ENCODE measurements at places on chromosomes 16 and 17. TPM values are rescaled to one million over a fixed set of nuclear protein-coding genes. Genes with fewer than 3 reads are reported as not detected.

DNA sequence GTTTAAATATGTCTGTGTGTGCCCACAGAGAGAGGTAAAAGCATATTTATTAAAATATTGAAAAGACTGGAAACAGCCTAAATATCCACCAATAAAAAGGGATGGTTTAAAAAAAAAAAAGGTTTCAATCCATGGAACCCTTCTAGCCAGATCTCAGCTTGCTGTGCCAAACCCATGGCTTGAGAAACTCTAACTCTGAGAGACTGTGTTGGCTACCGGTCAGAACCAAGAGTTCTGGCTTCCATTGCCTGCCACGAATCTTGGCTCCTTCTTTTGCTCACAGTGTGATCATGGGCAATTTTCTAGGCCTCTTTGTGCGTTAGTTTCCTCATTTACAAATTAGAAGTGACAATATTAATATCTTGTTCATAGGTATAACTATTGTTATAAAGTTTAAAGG is 201.3 kb upstream of the IRX3 start:
- DNase-seq = no peak
- H3K27me3 ChIP-seq = peaks cover 20% of the 10 kb centered on the region
- peaks cover 22% of the 10 kb centered on the region for H3K4me1 ChIP-seq
- H3K4me3 ChIP-seq = no peak overlapping the region
- no peaks in the 10 kb centered on the region for H3K36me3 ChIP-seq

DNA sequence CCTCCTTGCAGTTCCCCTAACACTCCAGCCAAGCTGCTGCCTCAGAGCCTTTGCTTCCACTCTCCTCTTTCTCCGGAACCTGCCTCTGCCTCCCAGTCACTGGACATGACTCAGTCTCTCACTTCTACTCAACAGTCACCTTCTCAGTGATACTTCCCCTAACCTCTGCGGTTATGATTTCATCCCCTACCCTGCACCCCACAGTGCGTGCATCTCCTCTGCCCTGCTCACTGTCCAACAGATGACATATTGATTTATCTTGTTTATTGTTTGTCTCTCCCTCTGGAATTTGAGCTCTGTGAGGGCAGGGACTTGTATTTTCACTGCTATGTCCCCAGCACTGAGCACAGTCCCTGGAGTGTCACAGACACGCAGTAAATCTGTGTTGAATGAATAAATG is 100.7 kb downstream of the CYLD start:
- no peak overlapping the region for H3K27ac ChIP-seq
- peaks cover 62% of the 10 kb centered on the region for H3K27me3 ChIP-seq
- H3K36me3 ChIP-seq = no peaks in the 10 kb centered on the region
- DNase-seq = no peak
- no peaks in the 10 kb centered on the region for H3K4me1 ChIP-seq

GRCh38 chr17:76566988-76567431 is 18.6 kb downstream of the ST6GALNAC2 start:
- no peak for DNase-seq
- no peak overlapping the region for H3K27ac ChIP-seq
- H3K36me3 ChIP-seq = peaks cover 18% of the 10 kb centered on the region
- H3K4me1 ChIP-seq = peaks cover 10% of the 10 kb centered on the region

DNA sequence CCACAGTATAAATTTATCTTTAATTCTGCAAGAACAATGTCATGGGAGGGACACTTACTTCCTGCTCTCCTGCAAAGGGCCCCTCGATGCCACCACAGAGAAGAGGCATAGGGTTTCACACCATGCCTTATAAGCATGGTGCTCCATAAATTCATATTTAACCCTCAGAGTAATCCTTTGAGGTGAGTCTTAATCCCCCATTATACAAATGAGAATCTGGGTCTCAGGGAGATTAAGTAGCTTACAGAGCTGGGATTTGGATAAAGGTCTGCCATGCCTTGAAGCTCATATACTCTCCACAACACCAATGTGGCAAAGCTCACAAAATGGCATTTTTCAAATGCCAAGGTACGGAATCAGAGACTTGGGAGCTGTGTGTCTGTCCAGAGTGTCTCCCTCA is 268.5 kb upstream of the CCL2 start:
- no peaks in the 10 kb centered on the region for H3K36me3 ChIP-seq
- H3K4me1 ChIP-seq = no peaks in the 10 kb centered on the region
- DNase-seq = no peak
- H3K4me3 ChIP-seq = no peak overlapping the region

GRCh38 chr17:49494399-49494985 is 601 bp upstream of the NGFR start:
- peak overlapping the region; percentile 55 for H3K4me3 ChIP-seq
- peaks cover 77% of the 10 kb centered on the region for H3K27me3 ChIP-seq

GRCh38 chr17:27244011-27244410 is 49.9 kb upstream of the WSB1 start:
- H3K27ac ChIP-seq = peak overlapping the region; percentile 21
- DNase-seq = no peak
- no peak overlapping the region for H3K4me3 ChIP-seq
- H3K36me3 ChIP-seq = no peaks in the 10 kb centered on the region

DNA sequence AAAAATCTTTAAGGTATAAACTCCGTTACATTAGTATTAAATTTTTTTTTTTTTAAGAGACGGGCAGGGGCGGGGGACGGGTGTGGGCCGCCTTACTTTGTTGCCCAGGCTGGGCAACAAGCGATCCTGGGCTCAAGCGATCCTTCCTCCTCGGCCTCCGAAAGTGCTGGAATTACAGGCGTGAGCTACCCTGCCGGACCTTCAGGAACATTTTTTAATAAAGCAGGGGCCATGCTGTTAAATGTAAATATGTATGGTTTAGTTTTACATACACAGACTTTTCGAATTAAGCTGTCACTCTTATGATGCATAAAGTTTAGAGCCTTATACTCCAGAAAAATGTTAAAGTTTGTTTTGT is 2.4 kb downstream of the PPM1D start:
- no peaks in the 10 kb centered on the region for H3K27me3 ChIP-seq
- peaks cover 40% of the 10 kb centered on the region for H3K4me1 ChIP-seq
- H3K4me3 ChIP-seq = peak overlapping the region; percentile 97
- H3K36me3 ChIP-seq = no peaks in the 10 kb centered on the region

DNA sequence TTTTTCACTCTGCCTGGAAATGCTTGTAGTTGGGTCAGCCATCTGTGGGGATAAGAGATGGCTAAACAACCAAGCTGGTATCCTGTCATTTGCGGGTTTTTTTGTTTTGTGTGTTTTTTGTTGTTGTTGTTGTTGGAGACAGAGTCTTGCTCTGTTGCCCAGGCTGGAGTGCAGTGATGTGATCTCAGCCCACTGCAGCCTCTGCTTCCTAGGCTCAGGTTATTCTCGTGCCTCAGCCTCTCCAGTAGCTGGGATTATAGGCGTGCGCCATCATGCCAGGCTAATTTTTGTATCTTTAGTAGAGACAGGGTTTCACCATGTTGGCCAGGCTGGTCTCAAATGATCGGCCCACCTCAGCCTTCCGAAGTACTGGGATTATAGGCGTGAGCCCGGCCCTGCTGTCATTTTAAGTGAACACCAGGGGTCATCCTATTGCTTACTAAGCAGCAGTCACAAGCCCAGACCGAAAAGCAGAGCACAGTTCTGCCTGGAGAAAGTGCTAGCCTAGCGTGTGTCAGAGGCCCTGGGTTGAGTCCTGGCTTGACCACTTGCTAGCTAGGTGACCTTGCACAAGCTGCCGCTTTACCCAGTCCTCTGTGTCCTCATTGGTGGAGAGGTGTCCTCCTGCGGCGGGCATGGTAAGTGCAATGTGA is 4.6 kb downstream of the SMCR8 start:
- no peak overlapping the region for H3K27ac ChIP-seq
- peaks cover 19% of the 10 kb centered on the region for H3K36me3 ChIP-seq
- DNase-seq = no peak
- peaks cover 48% of the 10 kb centered on the region for H3K4me1 ChIP-seq
- no peaks in the 10 kb centered on the region for H3K27me3 ChIP-seq
- H3K4me3 ChIP-seq = peak overlapping the region; percentile 39

DNA sequence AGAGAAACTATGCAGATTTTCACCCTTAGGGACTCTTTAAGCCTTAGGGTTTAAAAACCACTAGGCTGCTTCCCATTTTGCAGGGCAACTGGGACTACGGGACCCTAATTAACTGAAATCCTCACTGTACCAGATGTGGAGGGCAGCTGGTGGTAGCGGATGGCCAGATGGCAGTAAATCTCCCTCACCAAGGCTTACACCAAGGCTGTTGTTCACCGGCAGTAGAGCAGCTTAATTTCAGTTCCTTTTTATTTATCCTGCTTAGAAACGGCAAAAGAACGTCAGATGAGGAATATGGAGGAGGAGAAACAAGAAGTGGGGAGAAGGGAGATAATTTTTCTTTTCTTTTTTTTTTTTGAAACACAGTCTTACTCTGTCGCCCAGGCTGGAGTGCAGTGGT is 6.5 kb downstream of the ABHD15 start:
- peaks cover 2% of the 10 kb centered on the region for H3K36me3 ChIP-seq
- H3K27me3 ChIP-seq = peaks cover 35% of the 10 kb centered on the region
- H3K4me3 ChIP-seq = no peak overlapping the region
- peaks cover 5% of the 10 kb centered on the region for H3K4me1 ChIP-seq
- no peak overlapping the region for H3K27ac ChIP-seq

GRCh38 chr16:88782454-88783390 is 2.3 kb downstream of the PIEZO1 start:
- peak overlapping the region; percentile 47 for H3K4me3 ChIP-seq
- H3K4me1 ChIP-seq = peaks cover 39% of the 10 kb centered on the region
- H3K36me3 ChIP-seq = no peaks in the 10 kb centered on the region
- H3K27me3 ChIP-seq = no peaks in the 10 kb centered on the region
- DNase-seq = no peak

DNA sequence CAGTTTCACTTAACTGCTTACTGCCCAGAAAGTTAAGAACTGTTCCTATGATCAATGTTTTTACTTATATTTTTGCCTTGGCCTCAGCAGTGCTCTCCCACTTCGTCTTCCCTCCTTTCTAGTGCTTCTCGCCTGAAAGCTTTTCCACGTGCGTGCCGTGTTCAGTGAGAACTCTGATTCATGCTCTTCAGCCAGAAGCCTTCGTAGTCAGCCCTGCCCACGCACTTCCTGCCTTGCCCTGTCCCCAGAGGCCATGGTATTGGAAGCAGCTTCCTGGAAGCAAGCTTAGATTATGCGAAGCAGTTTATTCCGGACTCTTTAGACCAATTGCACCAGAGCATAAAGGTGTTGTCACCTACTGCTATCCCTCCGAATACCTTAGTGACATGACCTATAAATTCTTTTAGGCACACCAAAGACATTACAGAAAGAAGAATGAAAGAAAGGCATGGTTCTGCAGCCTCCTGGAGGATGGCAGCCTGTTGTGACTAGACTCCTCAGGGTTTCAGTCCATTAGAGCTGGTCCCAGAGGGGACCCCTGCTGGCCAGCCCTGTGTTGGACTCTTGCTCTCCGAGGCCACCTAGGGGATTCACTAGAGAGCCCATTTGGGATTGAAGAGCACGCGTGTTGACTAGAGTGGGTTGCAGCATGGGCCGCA is 105.2 kb downstream of the RPTOR start:
- peaks cover 5% of the 10 kb centered on the region for H3K36me3 ChIP-seq
- DNase-seq = peak; percentile 51

DNA sequence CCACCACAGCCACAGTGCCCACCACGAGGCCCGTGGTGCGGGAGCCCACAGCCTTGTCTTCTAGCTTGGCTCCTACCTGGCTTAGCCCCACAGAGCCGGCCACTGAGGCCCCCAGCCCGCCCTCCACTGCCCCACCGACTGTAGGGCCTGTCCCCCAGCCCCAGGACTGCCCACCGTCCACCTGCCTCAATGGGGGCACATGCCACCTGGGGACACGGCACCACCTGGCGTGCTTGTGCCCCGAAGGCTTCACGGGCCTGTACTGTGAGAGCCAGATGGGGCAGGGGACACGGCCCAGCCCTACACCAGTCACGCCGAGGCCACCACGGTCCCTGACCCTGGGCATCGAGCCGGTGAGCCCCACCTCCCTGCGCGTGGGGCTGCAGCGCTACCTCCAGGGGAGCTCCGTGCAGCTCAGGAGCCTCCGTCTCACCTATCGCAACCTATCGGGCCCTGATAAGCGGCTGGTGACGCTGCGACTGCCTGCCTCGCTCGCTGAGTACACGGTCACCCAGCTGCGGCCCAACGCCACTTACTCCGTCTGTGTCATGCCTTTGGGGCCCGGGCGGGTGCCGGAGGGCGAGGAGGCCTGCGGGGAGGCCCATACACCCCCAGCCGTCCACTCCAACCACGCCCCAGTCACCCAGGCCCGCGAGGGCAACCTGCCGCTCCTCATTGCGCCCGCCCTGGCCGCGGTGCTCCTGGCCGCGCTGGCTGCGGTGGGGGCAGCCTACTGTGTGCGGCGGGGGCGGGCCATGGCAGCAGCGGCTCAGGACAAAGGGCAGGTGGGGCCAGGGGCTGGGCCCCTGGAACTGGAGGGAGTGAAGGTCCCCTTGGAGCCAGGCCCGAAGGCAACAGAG is 10.5 kb downstream of the VASN start:
- peaks cover 29% of the 10 kb centered on the region for H3K4me1 ChIP-seq
- DNase-seq = no peak
- no peak overlapping the region for H3K27ac ChIP-seq
- no peak overlapping the region for H3K4me3 ChIP-seq

- no peak overlapping the region for H3K4me3 ChIP-seq
- H3K4me1 ChIP-seq = peaks cover 33% of the 10 kb centered on the region
- H3K27ac ChIP-seq = no peak overlapping the region
- peaks cover 3% of the 10 kb centered on the region for H3K27me3 ChIP-seq
- DNase-seq = no peak
Measured at GRCh38 chr16:78505036-78505435, 405.6 kb downstream of the WWOX start.

- peaks cover 11% of the 10 kb centered on the region for H3K27me3 ChIP-seq
- H3K4me3 ChIP-seq = no peak overlapping the region
- no peaks in the 10 kb centered on the region for H3K36me3 ChIP-seq
- DNase-seq = no peak
Measured at GRCh38 chr17:78237401-78238012, 6.1 kb downstream of the TMEM235 start.

DNA sequence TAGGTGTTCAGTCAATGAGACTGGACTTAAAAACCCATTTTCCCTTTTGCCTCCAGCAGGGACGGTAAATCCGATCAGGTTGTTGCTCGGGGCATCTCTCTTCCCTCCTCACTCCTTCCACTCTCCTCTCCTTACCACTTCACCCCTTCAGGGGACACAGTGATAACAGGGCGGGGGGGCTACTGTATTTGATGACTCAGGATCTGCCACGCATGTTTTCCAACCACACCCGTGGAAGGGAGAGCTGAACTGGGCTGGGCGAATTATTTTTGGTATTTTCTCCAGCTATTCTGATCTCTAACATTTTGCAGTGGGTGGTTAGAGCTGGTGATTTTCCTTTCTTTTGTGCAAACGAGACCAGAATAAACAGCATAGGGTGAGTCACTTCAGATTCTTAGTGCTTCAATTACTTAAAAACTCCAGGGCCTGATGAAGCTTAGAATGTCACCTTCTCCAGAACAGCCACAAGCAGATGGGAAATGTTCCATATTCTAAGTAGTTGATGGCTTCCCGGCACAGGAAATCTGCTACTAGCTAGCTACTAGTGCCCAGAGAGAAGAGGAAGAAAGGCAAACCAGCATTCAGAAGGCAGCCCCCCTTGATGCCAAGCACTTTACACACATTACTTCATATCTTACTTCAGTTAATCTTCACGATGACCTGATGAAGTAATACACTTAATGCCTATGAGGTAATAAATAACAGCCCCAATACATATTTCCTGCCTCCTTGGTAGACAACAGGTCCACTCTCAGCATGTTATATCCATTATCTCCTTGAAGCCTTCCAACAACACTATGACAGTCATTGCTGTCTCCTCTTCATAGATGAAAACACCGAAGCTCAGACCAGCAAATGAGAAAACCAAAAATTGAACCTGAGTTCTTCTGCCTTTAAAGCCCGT is 74.1 kb downstream of the ASIC2 start:
- DNase-seq = no peak
- no peaks in the 10 kb centered on the region for H3K4me1 ChIP-seq
- no peaks in the 10 kb centered on the region for H3K36me3 ChIP-seq
- no peak overlapping the region for H3K27ac ChIP-seq
- peaks cover 9% of the 10 kb centered on the region for H3K27me3 ChIP-seq
- no peak overlapping the region for H3K4me3 ChIP-seq

Gene UBALD1
- total RNA-seq = 51.3 TPM

Gene HCRT
- not detected for total RNA-seq

Gene RNU2-1
- 7,362 TPM for total RNA-seq

Gene WNT3
- total RNA-seq = 66.4 TPM
